ENCODE measurements at places on chromosomes 1 and 21.
A peak's percentile ranks its signal among the peaks of the same experiment; 100 is the strongest.

DNA sequence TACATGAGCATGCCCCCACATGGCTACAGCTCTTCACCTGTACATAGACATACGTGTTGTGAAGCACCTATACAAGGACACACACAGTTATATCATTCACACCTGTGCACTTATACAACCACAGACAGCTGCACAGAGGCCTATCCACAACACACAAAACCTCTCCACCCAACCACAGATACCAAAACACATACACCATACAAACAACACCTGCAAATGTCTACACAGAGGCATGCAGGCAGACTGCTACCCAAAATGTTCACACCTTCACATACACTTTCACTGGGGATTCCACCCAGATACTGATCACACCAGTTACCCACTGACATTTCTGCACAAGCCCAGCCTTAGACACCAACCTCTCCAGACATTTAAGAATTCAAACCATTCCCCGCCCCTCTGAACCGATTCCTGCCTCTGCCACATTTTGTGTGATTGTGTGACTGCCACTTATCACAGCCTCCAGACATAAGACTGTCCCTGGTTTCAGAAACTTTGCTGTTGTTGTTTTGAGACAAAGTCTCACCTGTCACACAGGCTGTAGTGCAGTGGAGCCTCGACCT is 2.0 kb downstream of the C1orf232 start:
- DNase-seq, result no peak

GRCh38 chr1:55313903-55314302 is 98.7 kb upstream of the USP24 start:
- no peak for DNase-seq

GRCh38 chr1:173669491-173669941 is at the start of gene ANKRD45:
Gene ANKRD45, minus strand, starts transcription at chr1:173669851. Its CDS starts 10,433 bp downstream, at chr1:173659418.
- peak; percentile 73 for DNase-seq

DNA sequence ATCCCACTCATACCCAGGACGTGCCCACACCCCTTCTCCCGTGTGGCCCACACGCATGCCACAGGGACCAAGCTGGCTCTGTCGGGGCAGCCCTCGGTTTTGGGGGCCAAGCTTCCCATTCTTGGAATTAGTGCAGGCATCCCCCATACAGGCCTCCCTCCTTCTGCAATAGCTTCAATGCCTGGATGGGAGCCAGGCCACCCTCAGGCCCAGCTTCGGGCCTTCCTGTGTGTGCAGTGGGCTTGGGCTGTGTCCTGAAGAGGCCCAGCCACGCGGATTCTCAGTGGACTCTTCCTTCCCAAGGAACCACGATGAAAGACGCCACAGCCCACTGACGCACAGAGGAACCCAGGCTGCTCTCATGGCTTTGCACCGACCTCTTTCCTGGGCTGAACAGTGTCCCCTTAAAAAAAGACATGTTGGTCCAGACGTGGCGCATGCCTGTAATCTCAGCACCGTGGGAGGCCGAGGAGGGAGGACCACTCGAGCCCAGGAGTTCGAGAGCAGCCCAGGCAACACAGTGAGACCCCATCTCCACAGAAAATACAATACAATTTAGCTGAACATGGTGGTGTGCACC is 3.4 kb downstream of the KRTAP10-11 start:
- DNase-seq, result no peak

DNA sequence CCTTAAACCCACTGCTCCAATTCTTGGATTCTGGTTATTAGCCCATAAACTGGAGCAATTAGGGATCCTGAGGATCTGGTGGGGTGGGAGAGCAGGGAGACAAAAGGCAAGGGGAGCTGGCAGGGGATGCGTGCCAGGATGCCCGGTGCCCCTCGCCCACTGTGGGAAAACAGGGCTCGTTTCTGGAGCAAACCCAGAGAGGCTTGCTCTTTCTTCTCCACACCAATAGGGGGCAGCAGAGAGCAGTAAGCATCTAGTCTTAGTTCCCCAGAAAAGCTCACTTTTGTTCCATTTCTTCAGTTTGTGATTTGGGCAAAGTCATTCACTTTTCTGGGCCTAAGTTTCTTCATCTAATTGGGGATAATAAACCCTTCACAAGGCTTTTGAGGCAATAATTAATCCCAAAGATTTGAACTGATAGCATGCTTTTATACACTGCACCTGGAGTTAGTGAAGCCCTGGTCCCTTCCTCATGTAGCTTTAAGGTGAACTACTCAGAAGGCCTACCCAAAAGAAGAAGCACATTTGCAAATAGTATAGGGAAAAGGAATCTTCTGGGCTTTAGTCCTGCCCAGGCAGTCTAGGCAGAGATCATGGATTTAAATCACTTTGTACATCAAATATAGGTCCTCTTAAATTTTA is 160.6 kb upstream of the USP24 start:
- DNase-seq, result peak; percentile 30

GRCh38 chr1:7558481-7558880 is 212.6 kb upstream of the VAMP3 start:
- DNase-seq, result no peak

- no peak for DNase-seq
These were observed 27.9 kb downstream of the FTCD start for GRCh38 chr21:46127239-46128105.

GRCh38 chr1:229621663-229622062 is 4.3 kb downstream of the TAF5L start:
- no peak for DNase-seq

GRCh38 chr1:36411674-36412648 is 14.3 kb upstream of the LSM10 start:
- DNase-seq, result peak; percentile 58

DNA sequence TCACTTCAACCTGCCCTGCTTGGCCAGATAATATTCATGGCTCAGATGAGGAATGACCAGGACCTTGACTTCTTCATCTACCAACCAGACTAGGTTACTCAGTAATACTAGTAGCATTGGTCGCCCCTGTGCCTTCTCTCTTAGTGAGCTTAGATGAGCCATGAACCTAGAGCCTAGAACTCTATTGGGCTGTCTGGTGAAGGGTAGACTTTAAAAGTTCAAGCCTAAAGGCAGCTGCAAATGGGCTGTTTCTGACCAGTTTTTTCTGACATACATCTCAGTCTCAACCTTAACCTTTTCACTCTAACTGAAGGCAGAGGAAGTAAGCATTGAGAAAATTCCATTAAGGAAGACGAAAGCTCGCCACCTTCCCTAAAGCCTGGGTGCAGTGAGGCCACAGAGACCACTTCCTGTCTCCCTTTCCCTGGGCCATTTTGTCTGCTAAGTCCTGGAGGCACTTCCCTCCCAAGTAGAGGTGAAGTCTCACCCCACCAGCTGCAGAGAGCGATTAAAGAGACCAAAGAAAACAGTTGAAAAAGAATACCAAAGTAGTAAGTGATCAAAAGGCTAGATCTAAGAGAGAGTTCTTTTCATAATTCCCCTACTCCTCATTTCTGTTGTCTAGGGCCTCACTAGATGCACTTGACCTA is 53.3 kb downstream of the MTR start:
- DNase-seq, result no peak

DNA sequence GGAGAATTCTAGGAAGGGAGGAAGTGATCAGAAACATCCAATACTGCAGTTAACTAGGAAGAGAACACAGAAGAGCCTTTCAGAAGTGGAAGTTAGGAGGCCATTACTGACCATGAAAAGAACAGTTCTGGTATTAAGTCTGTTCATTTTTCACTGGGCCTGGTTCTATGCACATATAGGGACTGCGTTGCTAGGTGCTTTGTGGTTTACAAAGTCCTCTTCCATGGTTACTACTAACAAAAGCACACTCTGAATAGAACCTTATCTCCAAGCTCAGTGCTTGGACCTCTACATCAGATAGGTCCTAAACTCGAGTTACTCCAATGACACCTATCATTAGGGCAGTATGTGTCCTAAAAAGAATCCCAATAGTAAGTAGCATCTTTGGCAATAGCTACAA is 75.4 kb downstream of the RPAP2 start:
- DNase-seq, result no peak

GRCh38 chr1:60073605-60074278 is at the start of gene C1orf87:
Gene C1orf87, minus strand, starts transcription at chr1:60073770. Its CDS starts 1,127 bp downstream, at chr1:60072643.
- no peak for DNase-seq

- DNase-seq, result no peak
These were observed 366.9 kb upstream of the USP24 start for GRCh38 chr1:55582084-55582483.

DNA sequence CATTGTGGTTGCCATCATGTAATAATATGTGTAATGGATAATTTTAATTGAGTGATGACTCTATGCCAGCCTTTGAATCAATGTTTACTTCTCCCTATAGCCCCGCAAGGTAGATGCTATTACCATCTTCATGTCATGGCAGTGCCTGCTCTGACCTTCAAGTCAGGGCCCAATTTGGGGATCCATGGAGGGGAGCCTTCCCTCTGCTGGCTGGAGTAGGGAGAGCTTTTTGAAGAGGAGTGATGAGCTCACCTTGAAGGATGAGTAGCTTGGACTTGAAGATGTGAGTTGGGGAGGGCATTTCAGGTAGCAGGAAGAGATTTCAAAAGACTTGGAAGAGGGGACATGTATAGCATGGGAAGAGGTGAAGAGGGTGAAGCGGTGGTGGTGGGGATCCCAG is 189.2 kb downstream of the FOXD2 start:
- no peak for DNase-seq

DNA sequence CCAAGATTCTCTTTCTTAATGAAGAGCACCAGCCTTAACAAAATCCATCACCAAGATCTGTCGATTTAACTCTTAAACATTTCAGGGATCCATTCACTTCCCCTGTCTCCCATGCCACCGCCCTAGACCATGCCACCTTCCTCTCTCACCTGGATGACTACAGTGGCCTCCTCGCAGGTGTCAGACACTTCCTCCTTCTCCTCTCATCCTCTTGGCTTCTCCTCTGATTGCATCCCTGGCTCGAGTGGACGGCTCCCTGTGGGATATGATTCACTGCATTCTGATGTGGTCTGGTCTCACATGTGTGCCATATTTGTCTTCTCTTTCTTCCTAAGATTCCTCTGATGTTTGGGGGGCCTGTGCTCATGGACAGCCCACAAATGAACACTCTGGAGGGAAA is 66.4 kb upstream of the KLHDC7A start:
- no peak for DNase-seq

DNA sequence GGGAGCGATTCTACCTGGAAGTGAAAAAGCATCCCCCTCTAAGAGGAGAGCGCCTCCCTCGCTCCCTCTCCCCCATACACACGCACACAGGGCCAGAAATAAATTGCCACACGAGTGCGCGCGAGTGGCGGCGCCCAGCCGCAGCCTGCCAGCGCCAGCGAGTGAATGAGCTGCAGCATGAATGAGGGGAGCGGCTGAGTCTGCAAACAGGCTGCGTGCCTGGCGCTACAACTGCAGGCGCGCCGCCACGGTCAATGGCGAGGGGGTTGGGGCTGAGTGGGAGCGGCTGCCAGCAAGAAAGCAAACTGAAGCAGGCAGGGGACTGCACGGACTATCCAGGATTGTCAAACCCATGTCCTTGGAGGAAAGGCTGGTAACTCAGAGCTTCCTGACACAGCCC is 2.2 kb downstream of the CAMK1G start:
- DNase-seq, result peak; percentile 72
